ENCODE measurements at places on chromosomes 12 and 14.

DNA sequence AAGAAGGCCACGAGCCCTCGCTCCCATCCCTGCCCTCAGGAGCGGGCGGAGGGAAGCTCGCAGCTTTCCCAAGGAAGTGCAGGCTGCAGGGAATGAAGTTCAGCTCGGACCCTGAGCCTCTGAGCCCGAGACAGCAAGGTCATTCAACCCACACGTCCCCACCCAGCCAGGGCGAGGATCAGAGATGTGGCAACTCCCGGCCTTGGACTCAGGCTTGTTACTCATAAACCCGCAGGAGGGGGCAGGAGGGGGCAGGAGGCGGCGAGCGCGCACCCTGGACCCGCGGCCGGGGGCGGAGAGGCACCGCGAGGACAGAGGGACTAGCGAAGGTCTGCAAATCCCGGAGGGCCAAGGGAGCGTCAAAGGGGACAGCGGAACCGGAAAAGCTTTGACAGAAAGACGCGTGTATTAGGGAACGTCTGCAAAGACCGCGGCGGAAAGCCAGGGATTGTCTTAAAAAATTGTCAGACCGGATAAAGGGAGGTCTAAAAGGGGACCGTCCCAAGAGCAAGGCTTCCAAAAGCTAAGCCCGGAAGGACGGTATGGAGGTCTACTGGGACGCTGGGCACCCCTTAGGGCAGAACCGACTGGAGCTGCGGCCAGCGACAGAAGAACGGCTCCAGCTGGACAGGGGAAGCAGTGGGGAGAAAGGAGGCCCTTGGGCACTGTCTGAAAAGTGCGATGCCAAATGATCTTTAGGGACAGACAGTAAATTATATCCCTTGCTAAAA is 611 bp upstream of the DCAF11 start:
- peak; percentile 79 for DNase-seq

GRCh38 chr12:68972595-68972994 is 39.6 kb upstream of the CPM start:
- DNase-seq = no peak

DNA sequence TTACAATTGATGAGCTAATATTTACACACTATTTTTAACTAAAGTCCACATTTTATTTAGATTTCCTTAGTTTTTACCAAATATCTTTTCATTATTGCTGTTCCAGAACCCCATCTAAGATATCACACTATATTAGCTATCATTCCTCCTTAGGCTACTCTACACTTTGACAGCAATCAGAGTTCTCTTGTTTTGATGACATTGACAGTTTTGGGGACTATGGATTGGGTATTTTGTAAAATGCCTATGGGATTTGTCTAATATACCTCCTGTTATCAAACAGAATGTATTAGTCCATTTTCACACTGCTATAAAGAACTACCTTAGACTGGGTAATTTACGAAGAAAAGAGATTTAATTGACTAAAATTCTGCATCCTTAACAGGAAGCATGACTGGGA is 489.1 kb downstream of the FOXG1 start:
- no peak for DNase-seq

DNA sequence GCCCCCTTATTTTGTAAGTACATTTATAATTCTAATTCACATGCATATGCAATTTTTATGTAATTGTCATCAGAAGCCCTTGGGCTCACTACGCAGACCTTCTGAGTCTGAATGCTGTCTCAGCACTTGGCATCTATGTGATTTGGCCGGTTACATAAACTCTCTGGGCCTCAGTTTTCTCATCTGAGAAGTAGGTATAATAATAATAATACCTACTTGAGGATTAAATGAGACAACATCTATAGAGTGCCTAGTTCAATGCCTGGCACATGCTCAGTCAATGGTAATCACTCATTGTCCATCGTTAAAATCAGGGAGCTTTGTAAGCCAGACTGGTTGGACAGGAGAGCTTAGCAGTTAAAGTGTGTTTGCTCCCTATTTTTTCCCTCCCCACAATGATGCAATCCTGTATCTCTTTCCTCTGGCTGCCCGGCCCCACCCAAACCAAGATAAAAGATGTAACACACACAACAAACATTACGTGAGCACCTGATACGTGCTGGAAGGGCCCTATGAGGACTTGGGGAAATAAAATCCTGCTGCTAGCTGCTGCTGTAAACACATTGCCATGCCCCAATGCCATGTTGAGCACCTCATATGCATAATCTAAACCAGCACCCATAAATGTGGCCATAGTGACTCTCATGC is 235.0 kb downstream of the CRADD start:
- no peak for DNase-seq

GRCh38 chr14:36450550-36450949 is 69.5 kb downstream of the NKX2-1 start:
- no peak for DNase-seq

DNA sequence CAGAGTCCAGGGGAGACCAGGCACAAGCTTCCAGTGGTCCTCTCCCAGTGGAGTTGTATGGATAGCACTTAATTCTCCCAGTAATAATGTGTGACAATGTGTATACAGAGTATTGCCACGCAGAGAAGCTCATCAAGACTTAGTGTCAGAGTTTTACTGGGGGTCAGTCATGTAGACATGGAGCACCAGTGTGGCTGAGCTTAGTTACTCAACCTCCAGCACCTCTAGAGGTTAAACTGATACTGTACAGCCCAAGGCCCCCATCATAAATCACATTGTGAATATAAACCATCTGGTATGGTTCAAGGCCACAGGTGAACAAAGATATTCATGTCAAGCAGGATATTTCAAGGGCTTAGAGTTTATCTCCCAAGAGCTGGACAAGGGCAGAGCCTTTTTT is 378.1 kb upstream of the TMPO start:
- no peak for DNase-seq

DNA sequence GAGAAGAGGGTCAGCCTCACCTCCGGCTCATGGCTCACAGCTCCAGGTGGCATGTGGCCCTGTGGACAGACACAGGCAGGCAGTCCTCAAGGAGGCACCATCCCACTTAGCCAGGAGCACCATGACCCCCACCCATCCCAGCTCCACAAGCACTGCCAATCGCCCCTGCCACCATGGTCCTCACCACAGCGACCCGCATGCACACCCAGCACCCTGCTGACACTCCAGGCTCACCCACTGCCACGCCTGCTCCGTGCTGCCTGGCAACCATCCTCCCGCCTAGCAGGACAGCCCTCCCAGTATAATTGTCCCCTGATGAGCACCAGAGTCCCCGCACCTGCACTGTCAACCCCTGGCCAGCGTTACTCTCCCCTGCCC is 50.9 kb downstream of the TRPV4 start:
- DNase-seq = no peak

- DNase-seq = no peak
Observed at GRCh38 chr14:49955024-49955423, 62.1 kb downstream of the ARF6 start.

- DNase-seq = no peak
Observed at GRCh38 chr12:57718641-57719528, 19.7 kb downstream of the AGAP2 start.

- no peak for DNase-seq
Observed at GRCh38 chr14:99157676-99158075, 114.3 kb downstream of the BCL11B start.

DNA sequence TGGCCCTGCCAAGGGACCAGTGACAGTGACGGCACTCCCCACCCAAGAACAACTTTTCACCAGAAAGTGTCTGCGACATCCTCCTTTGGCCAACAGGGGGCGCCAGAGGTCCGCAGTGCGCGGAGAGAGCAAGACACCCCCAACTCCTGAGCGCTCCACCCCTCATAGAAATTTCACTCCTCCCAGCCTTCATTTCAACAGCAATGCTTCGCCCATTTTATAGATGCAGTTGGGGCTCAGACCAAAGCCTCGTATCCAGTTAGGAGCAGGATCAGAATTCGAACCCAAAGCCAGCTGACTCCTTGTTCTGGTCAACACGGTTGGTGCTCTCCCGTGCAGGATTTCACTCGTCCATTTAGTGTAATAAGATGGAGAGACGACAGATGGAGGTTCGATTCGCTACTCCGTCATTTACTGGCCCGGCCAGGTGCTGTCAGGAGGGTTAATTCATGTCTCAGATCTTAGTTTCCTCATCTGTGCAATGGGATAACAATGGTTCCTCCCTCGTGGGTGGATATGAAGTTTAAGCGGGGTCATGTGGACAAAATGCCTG is 2.4 kb upstream of the POP5 start:
- peak; percentile 59 for DNase-seq

DNA sequence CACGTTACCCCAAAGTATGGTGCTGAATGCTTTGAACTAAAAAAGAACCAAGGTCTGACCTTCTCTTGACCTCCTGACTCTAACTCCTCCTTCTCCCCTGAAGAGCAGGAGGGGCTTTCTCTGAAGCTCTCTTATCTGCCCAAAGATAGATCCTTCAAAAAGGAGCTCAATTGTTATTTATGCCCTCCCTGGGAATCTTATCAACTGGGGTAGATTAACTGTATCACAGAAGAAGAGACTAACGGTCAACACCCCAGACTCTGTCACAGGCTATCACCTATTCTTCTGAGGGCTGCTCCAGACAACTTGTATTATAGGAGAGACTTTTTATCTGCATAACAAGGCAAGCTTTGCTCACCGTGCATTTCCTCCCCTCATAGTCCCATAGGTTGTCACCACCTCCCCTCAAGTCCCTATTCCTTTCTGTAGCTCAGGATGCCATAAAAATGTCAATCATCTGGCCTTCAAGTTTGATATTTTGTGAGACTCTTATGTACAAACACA is 86.6 kb downstream of the PAPLN start:
- DNase-seq = no peak

- no peak for DNase-seq
Observed at GRCh38 chr12:54371328-54372112, 7.2 kb upstream of the GPR84 start.

GRCh38 chr14:66351310-66351709 is 134.9 kb upstream of the CCDC196 start:
- DNase-seq = no peak

DNA sequence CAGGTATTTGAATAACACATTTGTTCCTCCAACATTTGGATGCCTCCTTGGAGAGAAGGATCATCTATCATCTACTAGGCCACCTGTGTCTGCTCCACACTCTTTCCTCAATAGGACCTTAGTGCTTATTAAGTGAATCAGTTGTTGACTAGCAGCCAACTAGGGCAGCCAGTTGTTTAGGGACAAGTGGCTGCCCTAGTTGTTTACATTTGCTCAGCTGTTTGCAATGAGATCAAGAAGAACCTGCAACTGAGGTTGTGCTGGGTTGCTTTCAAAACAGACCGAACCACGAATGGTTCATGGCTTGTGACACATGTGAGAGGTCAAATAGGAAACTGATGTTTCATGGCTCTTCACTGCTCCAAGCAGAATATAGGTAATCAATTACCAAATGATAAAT is 53.8 kb downstream of the TMCC3 start:
- no peak for DNase-seq

DNA sequence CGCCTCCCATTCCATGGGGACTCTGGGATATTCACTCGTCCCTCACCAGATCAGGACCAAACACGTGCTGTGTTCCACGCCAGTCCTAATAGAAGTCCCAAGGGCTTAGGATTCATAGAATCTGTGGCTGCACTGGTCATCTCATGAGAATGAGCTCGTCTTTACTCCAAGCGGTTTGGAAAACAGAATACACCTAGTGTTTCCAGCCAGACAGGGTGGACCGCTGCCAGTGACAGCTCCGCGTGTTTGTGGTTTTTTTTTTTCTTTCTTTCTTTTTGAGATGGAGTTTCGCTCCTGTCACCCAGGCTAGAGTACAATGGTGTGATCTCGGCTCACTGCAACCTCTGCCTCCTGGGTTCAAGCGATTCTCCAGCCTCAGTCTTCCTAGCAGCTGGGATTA is 75.1 kb downstream of the GLT1D1 start:
- DNase-seq = no peak

DNA sequence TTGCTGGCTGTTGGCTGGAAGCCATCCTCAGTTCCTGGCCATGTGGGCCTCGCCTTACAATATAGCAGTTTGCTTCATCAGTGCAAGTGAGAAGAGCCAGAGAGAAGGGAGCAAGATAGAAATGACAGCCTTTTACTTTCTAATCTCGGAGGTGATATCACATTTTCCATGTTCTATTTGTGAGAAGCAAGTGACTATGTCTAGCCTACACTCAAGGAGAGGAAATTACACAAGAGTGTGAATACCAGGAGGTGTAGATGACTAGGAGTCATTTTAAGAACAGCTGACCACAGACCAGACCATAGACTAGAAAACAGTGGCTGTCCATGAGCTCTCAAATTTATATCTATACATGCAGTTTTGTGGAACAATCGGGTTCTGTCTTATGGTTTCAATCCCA is 163.0 kb upstream of the NRXN3 start:
- DNase-seq = no peak

DNA sequence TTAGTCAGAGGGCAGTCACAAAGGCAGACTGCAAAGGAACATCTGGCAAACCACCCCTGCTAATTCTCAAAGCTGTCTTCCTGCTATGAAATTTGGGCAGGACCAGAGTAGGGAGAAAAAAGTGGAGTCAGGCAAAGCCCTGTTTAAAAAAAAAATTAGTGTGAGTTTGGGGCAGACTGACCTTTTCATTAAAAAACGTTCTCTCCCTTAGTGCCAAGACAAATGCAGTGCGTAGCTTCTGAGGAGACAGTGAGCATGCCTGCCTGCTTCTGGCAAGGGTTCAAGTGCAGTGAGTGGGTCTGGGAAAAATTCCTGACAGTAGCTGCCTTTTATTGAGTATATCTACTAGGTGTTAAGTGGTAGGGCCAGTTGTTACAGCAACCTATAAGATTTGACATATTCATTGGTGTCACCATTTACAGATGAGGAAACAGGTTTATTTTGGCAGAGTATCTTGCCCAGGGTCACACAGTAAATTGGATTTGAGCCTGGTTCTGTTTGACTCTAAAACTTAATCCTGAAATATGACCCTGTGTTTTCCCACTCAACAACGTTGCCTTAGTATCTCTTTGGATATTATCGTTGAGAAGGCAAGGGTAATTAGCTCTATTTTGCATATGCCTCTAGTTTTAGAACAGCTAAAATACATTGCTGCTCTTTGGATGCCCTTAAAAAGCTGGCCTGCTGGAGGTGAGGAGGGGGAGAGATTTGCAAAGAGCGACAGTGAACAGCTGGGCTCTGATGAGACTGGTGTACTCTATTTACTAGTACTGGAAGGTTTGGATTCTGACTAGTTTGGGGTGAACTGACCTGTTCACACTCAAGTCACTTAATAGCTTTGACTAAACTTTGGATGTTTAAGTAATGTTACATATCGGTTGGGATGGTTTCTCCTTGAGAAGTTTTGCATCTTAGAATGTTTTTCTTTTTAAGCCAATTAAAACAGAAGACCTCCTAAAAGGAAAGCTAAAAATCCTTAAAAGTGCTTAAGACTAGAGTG is 72.8 kb downstream of the PAPOLA start:
- DNase-seq = no peak

DNA sequence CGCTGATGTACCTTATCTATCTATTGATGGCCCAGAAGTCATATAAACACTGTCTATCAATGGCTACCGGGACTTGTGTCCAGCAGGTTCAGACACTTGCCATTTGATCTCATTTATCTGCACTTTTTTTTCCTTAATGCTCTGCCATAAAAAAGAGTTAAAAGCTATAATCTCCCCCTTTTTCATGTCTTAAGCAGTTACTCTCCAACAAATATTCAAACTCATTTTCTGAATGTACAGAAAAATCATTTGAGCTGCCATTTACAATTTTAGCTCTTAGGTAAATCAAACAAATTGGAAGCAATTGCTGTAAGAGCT is 101.4 kb downstream of the SLC8A3 start:
- DNase-seq = no peak

GRCh38 chr12:102533483-102534215 is 53.3 kb upstream of the IGF1 start:
- no peak for DNase-seq

All from effector memory CD4-positive, alpha-beta T cell (primary cell).